ENCODE measurements at places on chromosomes 2 and 18. TPM values are rescaled to one million over a fixed set of nuclear protein-coding genes. Genes with fewer than 3 reads are reported as not detected.
A peak's percentile ranks its signal among the peaks of the same experiment; 100 is the strongest.

- DNase-seq = no peak
These were observed 104.4 kb downstream of the GULP1 start for GRCh38 chr2:188395903-188396689.

DNA sequence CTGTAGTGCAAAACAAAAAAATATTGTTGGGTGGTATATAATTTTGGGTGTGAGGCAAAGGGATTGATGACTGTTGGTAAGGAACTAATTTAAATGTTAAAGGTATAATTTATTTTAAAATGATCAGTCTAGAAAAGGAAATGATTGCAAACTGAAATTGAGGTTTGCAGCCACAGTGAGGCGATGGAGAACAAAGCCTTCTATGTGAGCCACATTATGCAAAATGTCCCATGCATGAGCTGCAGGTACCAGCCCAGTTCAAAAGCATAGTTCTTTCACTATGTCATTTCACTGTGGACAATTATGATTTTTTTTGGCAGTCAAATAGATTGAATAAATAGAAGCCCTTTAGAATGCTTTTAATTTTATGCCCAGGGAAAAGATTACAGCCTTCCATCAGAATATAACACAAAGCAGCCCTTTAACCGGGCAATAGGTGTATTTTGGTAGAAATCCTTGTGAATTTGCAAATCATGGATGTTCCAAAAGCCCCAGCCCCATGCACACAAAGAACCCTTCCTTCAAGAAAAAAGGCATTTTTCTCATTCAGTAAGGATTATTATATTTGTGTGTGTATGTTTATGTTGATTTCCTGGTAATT lies 1.7 kb downstream of the MAP2 start:
- DNase-seq = peak; percentile 36

The DYNAP gene
- total RNA-seq = not detected

The CD8B2 gene
- not detected for total RNA-seq

The PLB1 gene
- 0.26 TPM for total RNA-seq

The IL1F10 gene
- not detected for total RNA-seq

The FAP gene
- 1.3 TPM for total RNA-seq

The CCDC102B gene
- total RNA-seq = 34.0 TPM

- peak; percentile 61 for DNase-seq
These were observed 144.3 kb downstream of the VAPA start for GRCh38 chr18:10057894-10058791.

GRCh38 chr2:84816426-84817026 lies 64.4 kb downstream of the TRABD2A start:
- no peak for DNase-seq

GRCh38 chr2:167992278-167992677 lies 255.1 kb downstream of the STK39 start:
- no peak for DNase-seq

GRCh38 chr2:156763174-156763573 lies 327.0 kb downstream of the GPD2 start:
- no peak for DNase-seq

DNA sequence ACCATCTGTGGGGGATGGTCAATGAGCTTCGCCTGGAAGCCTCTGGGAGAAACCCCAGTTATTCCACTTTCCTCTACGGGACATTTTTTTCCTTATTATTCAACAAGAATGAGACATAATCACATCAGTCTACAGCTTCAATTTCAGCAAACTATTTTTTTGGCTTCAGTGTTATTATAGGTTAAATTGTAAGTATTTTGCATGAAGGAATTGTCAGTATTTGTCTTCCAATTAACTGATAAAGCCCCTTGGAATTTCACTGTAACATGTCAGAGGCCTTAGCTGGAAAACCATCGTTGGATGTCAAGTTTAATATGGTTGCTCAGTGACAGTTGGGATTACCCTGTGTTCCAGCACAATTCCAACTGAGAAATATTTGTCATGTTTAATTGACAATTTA lies 480.9 kb upstream of the CHST9 start:
- no peak for DNase-seq

The L3MBTL4 gene
- 10.2 TPM for total RNA-seq

Measured in dermis microvascular lymphatic vessel endothelial cell (primary cell).